ENCODE measurements at places on chromosomes 12 and 14.

DNA sequence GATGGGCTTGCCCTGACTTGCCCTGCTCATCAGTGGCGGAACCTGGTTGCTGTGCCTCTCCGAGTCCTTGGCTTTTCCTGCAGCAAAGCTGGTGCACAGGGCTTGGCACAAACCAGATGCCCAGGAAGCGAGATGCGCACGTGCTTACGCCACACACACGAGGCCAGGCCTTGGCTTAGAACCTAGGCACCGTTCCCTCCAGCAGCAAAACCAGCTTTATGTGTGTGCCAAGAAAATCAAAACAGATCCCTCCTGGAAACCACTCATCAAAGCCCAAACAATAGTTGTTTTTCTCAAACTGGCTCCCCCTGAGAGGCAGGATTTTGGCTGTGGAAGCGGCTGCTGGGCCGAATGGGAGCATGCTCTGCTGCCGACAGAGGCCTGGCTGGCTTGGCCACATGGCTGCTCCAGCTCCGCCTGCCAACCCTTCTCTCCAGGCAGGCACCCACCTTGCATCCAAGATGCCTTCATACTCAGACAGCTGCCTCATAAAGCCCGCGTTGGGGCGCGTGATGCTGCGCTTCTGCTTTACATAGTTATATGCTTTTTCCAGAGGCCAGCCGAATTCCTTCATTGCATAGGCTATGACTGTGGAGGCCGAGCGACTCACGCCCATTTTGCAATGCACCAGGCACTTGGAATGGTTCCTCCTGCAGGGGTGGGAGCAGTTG, 58.7 kb downstream of the SSH1 start:
- no peak for DNase-seq

GRCh38 chr12:104454997-104455396, 1.8 kb upstream of the CHST11 start:
- no peak for DNase-seq

DNA sequence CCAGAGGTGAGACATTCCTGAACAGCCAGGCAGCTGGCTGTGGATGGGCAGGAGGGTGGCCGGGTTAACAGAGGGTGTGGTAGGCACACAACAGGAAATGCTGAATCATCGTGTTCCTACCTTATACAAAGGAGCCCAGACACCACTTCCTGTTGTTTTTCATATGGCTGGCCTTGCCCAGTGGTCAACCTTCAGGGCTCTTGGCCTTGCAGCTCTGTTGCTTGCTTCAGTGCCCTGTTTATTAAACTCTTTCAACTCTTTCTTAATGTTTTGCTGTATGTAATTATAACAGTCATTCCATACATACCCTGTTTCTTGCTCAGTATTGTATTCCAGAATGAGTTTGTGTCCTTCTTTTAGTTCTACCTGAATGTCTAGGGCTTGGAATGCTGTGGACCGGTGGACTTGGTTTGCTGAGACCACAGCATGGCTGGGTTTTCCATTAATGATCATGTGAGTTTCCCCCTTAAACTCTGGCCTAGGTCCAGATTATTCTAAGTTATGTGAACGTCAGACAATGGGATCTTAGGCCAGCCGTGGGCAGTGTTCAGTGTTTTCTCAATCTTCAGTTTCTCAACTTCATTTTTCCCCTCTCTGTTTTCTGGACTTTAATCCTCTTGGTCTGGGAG, 11.9 kb downstream of the CFAP54 start:
- DNase-seq: peak; percentile 45

GRCh38 chr12:52614381-52615207, 3.8 kb downstream of the KRT73 start:
- DNase-seq: no peak

DNA sequence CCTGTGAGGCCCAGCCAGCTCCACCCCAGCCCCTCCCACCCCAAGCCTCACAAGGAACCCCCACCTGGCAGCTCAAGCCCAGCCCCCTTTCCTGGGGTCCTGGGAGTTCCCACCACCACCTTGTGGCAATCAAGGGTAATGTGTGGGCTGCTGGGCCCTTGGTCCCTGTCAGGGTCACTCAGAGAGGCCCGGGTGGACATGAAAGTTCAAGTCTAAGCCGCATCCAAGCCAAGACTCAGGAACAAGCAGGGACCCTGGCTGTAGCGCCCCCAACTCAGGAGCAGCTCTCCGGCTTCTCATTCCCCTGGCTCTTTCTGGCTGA, 106.4 kb upstream of the C14orf180 start:
- no peak for DNase-seq

DNA sequence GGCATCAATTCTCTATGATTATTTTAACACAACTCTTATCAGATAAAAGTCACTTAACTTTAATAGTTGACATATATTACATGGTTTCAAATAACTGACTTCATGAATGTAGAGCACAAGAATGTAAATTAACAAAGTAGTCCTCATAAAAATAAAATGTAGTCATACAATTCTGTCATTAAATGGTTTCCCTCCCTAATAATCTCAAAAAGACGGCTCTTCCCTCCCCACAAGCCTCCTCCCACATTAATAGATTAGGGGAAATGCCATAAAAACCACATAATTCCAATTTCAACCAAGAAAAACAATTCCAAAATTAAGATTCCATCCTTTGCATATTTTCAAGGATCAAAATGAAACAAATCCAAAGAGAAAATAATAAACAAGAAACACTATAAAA, 36.7 kb downstream of the SPTLC2 start:
- DNase-seq: no peak

- no peak for DNase-seq
Measured at GRCh38 chr12:125169870-125170269, 104.6 kb downstream of the AACS start.

DNA sequence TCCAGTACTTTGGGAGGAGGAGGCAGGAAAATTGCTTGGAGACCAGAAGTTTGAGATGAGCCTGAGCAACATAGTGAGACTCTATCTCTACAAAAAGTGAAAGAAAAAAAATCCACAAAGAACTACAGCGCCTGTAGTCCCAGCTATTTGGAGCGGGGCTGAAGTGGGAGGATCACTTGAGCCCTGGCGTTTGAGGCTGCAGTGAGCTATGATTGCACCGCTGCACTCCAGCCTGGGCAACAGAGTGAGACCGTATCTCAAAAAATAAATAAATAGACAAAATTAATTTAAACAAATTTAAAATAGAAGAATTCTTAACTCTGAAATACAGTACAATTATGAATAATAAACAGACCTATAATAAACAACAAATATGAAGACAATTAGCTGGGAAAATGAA, 40.9 kb downstream of the ATL1 start:
- no peak for DNase-seq

GRCh38 chr14:91245029-91245428, 525 bp upstream of the GPR68 start:
- no peak for DNase-seq

GRCh38 chr14:68710776-68711175, 82.1 kb downstream of the ZFP36L1 start:
- no peak for DNase-seq

DNA sequence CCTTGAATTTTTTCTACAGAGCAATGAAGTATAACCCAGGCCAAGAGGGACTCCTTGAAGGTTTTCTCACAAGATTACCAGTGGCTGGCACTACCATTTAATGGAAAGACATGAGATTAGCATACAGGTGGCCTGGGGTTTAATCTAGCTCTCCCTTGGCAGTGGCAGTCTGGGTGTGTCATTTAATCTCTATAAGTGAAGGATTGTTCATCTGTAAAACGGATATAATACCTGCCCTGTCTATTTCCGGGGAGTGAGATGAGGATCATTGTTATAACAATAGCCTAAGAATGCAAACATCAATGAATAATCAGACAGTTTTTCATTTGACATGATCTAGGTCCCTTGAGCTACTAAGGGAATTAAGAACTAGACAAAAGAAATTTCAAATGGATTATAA, 168.7 kb upstream of the CPNE8 start:
- no peak for DNase-seq

DNA sequence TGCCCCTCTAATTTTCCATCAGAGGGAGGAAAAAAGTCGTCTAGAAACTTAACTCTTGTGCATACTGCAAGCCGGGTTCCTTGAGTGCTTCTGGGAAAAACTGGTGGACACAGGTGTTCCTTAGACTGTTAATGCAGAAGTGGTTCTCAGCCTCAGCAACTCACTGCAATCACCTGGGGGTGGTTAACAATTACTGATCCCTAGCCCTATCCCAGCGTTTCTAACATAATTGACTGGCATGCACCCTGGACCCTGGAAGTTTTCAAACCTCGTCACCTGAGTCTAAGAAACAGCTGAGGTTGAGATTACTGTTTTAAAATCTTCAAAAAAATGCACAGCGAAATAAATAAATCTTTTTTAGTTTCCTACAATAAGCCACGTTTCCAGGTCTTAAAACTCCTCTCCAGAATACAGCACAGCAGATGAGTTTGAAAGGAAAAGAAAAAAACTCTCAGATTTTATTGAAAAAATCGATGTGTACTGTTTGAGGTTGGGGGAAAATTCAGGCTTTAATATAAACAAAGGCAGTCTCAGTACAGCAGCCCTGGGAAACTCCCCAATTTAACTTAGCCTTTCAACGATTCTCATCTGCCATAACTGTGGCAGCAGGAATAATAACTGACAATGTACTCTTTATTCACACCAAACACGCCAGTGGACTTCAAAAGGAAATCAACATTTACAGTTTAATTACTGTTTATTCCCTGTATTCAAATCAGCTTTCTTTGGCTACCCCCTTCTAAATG, 45.4 kb downstream of the PHLDA1 start:
- no peak for DNase-seq

DNA sequence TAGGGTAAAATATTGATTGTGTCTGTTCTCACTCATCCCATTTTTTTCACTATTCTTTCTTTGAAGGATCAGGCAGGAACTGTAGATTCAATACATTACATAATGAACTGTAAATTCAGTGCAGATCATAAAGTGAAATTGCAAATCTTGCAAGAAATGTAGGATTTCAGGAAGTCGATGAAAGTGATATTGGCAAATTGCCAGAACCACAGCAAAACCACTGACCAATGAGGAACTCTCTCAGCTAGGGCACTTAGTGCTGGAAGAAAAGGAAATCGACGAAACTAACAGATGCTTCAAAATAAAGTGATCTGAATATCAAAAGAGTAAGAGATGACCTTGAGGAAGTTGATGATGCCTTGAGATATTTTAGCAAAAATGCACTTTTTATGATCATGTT, 157.6 kb downstream of the AACS start:
- DNase-seq: peak; percentile 77

GRCh38 chr14:71741241-71741640, 191.0 kb upstream of the RGS6 start:
- DNase-seq: no peak

DNA sequence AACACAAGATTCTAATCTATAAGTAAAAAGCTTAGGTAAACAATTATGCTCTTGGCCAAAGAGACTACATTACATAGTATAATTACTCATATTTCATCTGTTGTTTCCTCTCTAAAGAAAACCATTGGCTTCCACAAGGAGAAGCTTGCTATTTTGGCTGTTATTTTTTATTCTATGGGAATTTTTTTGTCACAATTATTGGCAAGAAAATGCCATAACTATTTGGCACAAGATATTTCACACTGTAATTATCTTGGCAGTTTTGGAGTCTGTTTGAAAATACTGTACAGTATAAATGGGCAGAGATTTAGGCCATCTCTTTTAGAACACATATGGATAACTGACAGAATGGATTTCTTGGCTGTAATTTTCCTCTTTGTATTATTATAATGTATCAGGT, 51.2 kb downstream of the KCNH5 start:
- DNase-seq: no peak

GRCh38 chr12:111168009-111168900, 200.6 kb downstream of the PHETA1 start:
- DNase-seq: no peak

GRCh38 chr14:73829526-73830431, 21.9 kb upstream of the PTGR2 start:
- DNase-seq: peak; percentile 91

DNA sequence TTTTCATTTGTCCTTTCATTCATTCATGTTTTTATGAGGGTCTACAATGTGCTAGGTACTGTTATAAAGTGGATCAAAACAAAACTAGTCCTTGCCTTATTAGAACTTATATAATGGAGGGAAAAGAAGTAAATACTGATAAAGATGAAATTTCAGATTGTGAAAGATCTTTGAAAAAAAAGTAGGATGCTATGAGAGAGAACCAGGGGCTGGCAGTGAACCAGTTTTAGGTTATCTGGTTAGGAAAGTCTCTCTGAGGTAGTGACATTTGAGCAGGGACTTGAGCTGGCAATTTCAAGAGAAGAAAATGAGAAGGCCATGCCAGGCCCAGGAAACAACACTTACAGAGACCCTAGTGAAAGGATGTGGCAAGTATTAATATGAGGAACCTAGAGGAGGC, 57.3 kb upstream of the E2F7 start:
- no peak for DNase-seq

DNA sequence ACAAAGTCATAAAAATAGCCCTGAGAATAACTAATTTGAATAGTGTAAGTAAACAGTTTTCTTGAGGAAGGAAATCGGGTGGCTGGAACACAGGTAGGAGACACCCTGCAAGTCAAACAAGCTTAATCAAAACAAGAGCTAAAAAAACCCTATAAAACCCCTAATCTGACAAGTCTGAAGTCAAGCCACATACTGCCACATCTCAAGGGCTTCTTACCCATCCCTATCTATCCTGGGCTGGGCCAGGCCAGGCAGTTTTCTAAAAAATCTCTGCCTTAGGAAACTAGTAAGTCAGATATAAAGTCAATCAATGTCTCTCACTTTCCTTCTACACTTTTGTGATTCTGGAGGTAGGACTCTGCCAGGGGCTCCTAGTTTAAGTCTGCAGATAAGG, 15.3 kb downstream of the UBE2N start:
- DNase-seq: no peak

- DNase-seq: no peak
Measured at GRCh38 chr12:68844318-68844745, 36.4 kb downstream of the MDM2 start.

- no peak for DNase-seq
Measured at GRCh38 chr12:43848226-43848507, 12.3 kb downstream of the TMEM117 start.

DNA sequence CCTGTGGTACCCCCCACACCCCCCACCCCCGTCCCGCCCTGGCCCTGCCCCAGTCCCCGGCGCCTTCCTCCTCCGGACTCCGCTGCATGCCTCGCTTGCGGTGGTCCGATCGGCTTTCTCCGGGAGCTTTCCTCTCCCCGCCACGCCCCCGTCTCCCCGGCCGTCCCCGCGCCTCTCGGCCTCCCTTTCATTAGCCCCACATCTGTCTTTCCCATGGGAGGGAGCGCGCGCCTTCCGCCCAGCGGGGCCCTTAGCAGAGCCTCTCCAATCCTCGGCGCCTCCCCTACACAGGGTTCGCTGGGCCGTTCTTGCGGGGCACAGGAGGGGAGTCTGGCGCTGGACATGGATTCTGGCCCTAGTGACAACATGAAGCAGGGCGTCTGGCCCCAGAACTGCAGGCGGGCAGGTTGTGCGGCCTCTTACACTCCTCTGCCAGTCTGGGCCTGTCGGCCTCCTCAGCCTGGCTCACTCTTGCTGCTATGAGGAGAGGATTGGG, 1.5 kb upstream of the EFS start:
- no peak for DNase-seq

GRCh38 chr14:95289323-95290010, 30.2 kb downstream of the CLMN start:
- no peak for DNase-seq
